ENCODE measurements at places on chromosomes 6 and 20.
A peak's percentile ranks its signal among the peaks of the same experiment; 100 is the strongest.

DNA sequence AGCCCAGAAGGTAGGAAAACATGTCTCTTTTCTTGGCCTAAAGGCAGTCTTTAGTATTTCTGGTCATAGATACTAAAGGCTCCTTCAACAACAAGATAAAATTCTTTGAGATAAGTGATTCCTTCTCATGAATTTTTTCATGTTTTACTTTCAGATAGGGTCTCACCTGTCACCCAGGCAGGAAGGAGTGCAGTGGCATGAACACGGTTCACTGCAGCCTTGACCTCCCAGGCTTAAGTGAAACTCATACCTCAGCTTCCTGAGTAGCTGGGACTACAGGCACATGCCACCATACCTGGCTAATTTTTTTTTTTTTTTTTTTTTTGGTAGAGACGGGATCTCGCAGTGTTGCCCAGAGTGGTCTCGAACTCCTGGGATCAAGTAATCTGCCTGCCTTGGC lies 9.1 kb downstream of the PNLDC1 start:
- ATAC-seq, result no peak

- ATAC-seq, result no peak
Measured at GRCh38 chr6:18469536-18469935, 82.4 kb downstream of the RNF144B start.

DNA sequence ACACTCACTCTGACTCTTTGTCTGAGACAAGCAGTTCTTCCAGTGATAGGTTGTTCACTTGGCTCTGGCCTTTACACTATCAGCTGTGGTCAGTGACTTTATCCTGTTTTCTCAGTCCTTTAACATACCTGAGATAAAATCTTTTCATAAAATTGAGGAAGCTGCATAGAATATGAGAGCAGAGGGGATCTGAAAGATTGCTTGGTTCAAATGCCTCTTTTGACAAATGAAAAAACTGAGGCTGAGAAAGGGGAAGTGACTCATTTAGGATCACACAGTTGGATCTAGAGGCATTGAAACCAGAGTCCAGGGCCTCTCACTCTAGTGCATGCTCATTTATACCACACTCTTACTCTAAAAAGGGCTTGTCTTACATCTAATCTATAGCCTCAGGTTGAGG lies 277.0 kb upstream of the TBX18 start:
- ATAC-seq, result no peak

GRCh38 chr6:15948930-15949900 lies 179.7 kb upstream of the MYLIP start:
- ATAC-seq, result peak; percentile 39

- ATAC-seq, result no peak
Measured at GRCh38 chr6:44270526-44271405, 516 bp downstream of the TMEM151B start.

DNA sequence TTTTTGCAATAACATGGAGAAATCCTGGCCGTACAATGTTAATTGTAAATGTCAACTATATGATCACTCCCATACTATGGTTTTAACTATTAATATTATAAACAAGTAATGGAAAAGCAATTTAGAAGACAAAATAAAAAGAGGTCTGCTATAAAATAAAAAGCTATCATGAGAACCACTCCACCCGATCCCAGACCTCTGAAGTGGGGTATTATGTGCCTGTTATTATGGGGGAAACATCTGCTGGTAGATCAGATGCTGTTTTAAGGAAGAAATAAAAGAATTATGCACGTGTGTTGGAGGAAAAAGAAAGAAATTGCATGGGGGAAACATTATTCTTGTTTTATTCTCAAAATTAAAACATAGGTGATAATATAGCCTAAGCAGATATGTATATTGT lies 615.7 kb upstream of the ARID1B start:
- ATAC-seq, result no peak
